ENCODE measurements at places on chromosomes 12 and 14.

DNA sequence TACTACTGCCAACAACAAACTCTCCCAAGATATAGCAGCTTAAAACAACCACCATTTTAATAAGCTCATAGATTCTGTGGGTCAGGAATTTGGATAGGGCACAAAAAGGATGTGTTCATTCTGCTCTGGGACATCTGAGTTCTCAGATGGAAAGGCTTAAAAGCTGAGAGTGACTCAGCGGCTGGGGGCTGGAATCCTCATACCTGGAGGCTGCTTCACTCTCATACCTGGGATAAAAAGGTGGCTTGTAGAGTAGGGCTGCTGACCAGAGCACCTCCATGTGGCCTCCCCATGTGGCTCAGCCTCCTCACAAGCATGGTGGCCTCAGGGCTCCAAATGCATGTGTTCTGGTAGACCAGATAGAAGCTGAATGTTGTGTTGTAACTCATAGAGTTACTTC, 20.2 kb upstream of the PELI2 start:
- no peak for DNase-seq

DNA sequence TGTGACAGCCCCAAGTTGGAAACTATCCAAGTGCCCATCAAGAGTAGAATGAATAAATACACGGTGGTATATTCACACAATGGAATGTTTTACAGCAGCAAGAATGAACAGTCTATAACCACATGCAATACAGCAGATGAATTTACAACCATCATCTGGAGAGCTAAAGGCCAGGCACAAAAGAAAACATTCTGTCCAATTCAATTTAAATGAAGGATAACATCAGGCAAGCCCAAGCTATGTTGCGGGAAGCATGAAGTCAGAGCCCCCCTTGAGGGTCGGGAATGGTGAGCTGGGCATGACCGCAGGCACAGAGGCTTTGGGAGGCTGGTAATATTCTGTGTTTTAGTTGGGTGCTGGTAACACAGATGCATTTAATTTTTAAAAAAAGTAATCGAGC, 76.0 kb downstream of the SYNE3 start:
- DNase-seq = no peak

DNA sequence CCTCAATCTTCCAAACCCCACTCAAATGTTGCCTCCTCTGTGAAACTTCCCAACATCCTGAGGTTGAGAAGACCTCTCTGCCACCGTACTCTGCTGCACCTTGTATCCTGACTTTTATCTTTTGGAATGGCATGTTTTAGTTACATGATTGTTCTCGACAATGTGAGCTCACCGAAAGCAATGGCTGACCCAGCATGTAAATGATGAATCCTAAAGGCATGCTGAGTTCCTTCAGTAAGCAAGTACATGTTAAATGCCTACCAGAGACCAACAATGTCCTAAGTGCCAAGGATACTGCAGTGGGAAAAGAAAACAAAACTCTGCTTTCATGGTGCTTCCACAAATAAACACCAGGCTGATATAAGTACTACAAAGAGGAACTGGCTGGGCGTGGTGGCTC, 13.7 kb downstream of the PPP1R13B start:
- peak; percentile 42 for DNase-seq

DNA sequence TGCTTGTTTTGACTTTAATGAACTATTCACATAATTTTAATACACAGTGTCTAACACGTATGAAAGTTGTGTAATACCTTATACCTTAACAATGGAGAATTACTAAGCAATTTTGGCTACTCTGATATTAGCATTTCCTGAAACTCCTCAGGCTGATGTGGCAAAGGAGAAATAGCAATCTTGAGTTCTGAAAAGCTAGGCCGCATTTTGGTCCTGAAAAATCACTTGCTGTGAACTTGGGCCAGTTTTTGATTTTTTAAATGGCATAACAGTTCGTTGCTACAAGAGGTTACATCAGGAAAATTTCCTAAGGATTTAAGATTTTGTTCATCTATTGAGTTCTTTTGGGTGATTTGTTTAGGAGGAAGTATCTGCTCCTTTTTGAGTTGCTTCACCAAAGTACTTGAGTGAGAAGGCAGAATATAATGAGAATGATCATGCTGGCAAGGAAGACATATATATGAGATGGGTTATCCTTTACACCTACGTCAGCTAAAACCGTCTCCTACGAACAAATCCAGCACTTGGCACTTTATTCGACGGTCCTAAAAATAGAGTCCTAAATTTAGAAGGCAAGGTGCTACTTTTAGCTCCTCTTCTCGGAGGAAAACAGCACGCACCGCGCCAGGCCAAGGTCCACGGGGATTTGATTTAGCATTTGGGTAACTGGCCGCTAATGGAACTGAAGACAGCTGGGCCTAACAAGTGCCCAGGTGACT, 32.2 kb downstream of the MIA2 start:
- DNase-seq = no peak

DNA sequence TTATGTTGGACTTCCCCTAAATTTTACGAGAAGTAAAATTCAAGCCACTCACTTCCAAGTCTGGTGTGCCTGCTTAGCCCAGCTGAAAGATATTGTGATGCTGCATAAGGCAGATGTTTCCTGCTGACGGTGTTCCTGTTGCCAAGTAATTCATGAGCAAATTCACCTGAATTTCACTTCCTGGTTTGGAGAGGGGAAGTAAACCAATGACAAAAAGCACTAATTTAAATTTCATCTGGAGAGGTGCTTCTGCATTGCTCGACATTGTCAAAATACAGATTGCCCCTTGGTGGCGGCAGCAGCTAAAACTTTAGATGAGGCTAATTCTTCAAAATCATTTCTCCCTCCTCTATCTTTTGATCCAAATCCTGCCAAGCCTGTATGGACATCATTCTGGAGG, 281.1 kb downstream of the AACS start:
- DNase-seq = peak; percentile 58

Data from endodermal cell (in vitro differentiated cells).